ENCODE measurements at places on chromosomes 13 and 19.

GRCh38 chr19:46082728-46083050 lies 41.8 kb downstream of the IGFL3 start:
- DNase-seq = no peak

DNA sequence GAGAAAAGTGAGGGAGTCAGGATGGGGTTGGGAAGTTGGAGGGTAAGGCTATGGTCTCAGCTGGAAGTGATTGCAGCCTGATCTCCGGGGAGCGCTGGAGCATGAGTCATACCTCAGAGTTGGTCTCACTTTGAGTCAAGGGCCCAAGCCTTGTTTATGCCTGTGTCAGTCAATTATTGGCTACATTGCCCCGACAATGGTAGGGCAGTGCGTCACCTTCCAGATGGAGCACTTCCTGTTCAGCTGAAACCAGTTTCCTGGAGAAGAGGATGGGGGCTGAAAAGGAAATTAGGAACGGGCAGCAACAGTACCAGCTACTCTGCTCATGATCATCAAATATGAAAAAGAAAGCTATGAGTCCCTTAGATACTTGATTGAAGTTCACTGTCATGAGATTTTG lies 60.4 kb downstream of the ADGRE1 start:
- DNase-seq = peak; percentile 97

- DNase-seq = no peak
These were observed 31.1 kb downstream of the RB1 start for GRCh38 chr13:48334534-48335127.

GRCh38 chr13:71772361-71772760 lies 94.6 kb downstream of the DACH1 start:
- DNase-seq = no peak

DNA sequence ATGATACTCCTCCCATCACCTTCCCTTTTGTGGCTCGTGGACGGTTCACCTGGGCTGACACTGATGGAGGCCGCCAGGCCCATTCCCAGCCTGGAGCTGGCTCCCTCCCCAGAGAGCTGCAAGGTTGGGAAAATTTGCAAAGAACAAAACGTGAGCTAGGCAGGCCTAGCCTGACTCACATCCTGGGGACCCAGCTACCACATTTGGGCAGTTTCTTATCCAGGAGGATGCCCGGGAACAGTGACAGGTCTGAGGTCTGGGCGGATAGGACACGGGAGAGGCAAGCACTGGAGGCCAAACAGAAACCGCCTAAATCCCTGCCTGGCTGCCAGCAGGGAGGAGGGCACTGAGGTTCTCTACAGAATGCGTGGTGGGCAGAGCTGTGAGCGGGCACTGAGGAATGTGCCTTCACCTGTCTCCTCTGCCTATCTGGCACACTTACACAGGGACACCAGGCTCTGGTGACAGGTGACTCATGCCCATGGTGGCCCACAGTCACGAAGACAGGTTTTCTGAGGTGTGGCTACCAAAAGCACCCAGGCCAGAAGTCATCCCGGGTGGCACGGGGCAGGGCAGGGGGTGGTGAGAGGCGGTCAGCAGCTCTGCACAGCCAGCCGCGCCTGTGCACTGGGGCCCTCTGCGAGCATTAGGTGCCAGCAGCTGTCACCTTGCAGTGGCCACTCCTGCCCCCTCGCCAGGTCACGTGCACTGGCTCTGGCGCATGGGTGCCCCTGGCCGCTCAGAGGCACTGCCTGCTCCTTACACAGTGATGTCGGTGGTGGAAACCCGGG lies 23.2 kb downstream of the SH3GL1 start:
- DNase-seq = peak; percentile 57

Measured in Daoy (cell line).